ENCODE measurements at places on chromosomes 11 and 22. TPM values are rescaled to one million over a fixed set of nuclear protein-coding genes. Genes with fewer than 3 reads are reported as not detected.

- no peaks in the 10 kb centered on the region for H3K36me3 ChIP-seq
- DNase-seq = no peak
- no peak overlapping the region for H3K27ac ChIP-seq
- H3K4me3 ChIP-seq = no peak overlapping the region
Measured at GRCh38 chr11:10394229-10395101, 60.6 kb upstream of the AMPD3 start.

GRCh38 chr22:47602732-47603131 is 840.3 kb downstream of the TBC1D22A start:
- peak; percentile 4 for DNase-seq
- no peak overlapping the region for H3K4me3 ChIP-seq
- peaks cover 49% of the 10 kb centered on the region for H3K27me3 ChIP-seq
- no peaks in the 10 kb centered on the region for H3K4me1 ChIP-seq
- no peaks in the 10 kb centered on the region for H3K36me3 ChIP-seq

- H3K27ac ChIP-seq = no peak overlapping the region
- no peaks in the 10 kb centered on the region for H3K36me3 ChIP-seq
- H3K27me3 ChIP-seq = peaks cover 49% of the 10 kb centered on the region
- peak; percentile 51 for DNase-seq
- H3K4me1 ChIP-seq = peaks cover 8% of the 10 kb centered on the region
Measured at GRCh38 chr22:32206774-32207758, 2.2 kb upstream of the RFPL2 start.

- DNase-seq = no peak
- H3K4me3 ChIP-seq = peak overlapping the region; percentile 47
- H3K27me3 ChIP-seq = peaks cover 34% of the 10 kb centered on the region
- H3K36me3 ChIP-seq = peaks cover 13% of the 10 kb centered on the region
- H3K4me1 ChIP-seq = peaks cover 65% of the 10 kb centered on the region
Measured at GRCh38 chr11:118610225-118610772, 2.9 kb downstream of the PHLDB1 start.

DNA sequence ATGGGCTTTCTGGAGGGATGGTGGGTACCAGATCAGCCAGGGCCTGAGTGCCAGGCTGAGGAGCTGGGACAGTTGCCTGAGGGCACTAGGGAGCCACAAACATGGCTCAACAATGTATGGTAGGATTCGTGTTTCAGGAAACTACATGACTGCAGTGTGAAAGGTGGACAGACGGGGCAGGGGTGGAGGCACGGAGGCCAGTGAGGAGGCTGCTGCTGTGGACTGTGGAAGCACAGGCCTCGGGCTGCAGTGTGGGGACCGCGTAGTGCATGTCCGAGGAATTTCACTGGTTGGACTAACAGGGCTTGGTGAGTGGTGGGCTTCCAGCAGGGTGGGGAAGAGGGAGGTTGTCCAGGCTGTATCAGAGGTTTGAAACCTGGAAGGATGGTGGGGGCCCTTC is 7.8 kb downstream of the P2RY2 start:
- DNase-seq = no peak
- peaks cover 6% of the 10 kb centered on the region for H3K4me1 ChIP-seq
- H3K27ac ChIP-seq = no peak overlapping the region
- no peaks in the 10 kb centered on the region for H3K36me3 ChIP-seq
- H3K27me3 ChIP-seq = no peaks in the 10 kb centered on the region

The PGA4 gene
- 107,207 TPM for total RNA-seq

GRCh38 chr22:31340360-31340759 is 5.8 kb downstream of the PATZ1 start:
- peaks cover 82% of the 10 kb centered on the region for H3K4me1 ChIP-seq
- H3K4me3 ChIP-seq = no peak overlapping the region
- peak; percentile 19 for DNase-seq
- no peaks in the 10 kb centered on the region for H3K27me3 ChIP-seq

The RASL10A gene
- not detected for total RNA-seq

- no peak overlapping the region for H3K27ac ChIP-seq
- no peaks in the 10 kb centered on the region for H3K4me1 ChIP-seq
- no peaks in the 10 kb centered on the region for H3K27me3 ChIP-seq
- no peak for DNase-seq
- H3K36me3 ChIP-seq = no peaks in the 10 kb centered on the region
Measured at GRCh38 chr11:101567071-101567470, 16.7 kb downstream of the TRPC6 start.

The TRIM29 gene
- total RNA-seq = 57.8 TPM

DNA sequence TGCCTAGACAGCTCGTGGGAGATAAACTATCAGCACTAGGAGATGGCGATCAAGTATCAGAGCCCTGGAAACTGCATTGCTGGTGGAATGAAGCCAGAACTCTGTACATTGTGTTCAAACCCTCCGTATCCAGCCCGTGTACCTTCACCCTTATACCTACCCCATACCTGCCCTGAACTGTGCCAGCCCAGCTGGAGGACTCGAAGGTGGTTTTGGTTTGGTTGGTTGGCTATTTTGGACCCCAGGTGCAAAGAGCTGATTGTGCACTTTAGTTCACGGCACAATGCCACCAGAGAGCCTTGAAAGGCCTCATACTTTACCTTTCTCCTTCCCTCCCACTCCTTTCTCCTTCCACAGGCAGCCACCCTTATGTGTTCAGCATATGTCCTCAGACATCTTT is 16.0 kb downstream of the FAM83F start:
- no peak overlapping the region for H3K4me3 ChIP-seq
- H3K27me3 ChIP-seq = no peaks in the 10 kb centered on the region
- H3K36me3 ChIP-seq = no peaks in the 10 kb centered on the region

The MYOD1 gene
- total RNA-seq = not detected

Measured in stomach (tissue), 19 donors.